Inflammatory macrophage (primary cell): ENCODE measurements at places on chromosomes 6 and 20.

GRCh38 chr6:137304020-137304780 is 85.0 kb upstream of the IFNGR1 start:
- DNase-seq = no peak

DNA sequence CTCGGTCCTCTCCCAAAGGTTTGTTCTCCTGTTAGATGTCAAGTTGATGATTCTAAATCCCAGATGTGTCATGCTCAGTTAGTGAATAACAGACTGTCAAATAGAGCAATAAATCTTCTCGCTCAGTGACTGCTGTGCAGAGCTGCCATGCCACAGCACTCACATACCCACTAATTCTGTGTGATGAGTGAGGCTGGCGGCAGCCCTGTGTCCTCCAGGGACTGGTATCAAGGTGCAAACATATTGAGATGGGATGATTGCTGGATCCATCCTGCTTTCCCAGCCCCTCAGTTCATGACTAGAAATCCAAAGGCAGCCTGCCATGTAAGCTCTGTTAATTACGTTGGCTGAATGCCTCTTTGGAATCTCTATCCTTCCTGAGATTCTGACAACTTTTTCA is 103.9 kb downstream of the OLIG3 start:
- DNase-seq = no peak

GRCh38 chr6:27312146-27312949 is at the start of gene POM121L2:
Gene POM121L2 (minus strand): TSS chr6:27312273. CDS start chr6:27312170, 103 bp downstream.
- DNase-seq = peak; percentile 17

DNA sequence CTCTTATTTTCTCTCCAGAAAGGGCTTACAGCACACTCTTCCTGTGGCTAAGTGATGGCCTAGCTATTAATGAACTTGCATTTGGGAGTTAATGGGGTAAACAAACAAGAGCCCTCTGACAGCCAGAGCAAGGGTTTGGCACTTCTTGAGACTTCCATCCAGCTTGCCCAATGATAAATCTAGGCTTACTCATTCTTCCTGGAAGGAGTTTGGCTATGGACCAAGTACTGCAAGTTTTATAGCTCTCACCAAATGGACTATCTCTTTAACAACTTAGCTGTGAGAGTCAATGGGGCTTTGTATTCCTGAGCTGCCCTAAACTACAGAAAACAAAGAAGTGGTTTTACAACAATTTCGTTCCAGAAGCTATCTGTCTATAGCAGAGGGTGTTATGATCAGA is 16.7 kb upstream of the PI3 start:
- DNase-seq = no peak

DNA sequence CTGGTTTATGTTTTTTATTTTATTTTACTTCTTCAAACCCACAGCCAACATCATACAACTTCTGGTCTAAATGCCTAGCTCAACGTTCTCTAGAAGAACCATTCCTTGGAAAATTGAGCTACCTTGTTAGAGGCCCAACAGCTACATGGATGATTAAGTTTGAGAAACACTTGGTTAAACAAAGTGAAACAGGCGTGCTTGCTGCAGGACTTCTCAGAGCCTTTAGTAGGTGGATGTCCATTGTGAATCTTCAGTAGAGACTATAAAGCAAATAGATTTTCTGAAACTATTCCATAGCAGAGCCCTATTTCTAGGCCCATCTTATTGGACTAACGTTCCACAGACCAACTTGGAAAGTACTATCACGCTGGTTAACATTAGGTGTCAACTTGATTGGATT is 51.3 kb downstream of the BCAS1 start:
- no peak for DNase-seq

DNA sequence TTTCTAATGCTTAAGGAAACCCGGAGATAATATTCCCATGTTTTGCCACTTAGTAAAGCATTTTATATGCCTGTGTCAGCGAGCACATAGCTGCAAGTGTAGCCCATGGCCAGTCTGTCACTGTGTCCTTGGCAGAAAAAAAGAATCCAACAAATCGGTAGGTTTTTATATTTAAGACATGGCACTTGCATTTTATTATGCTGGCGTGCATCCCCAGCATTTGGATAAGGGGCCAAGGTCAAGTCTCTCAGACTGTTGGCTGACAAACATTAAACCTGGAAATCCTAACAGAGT is 1.2 kb upstream of the ZNF184 start:
- no peak for DNase-seq

DNA sequence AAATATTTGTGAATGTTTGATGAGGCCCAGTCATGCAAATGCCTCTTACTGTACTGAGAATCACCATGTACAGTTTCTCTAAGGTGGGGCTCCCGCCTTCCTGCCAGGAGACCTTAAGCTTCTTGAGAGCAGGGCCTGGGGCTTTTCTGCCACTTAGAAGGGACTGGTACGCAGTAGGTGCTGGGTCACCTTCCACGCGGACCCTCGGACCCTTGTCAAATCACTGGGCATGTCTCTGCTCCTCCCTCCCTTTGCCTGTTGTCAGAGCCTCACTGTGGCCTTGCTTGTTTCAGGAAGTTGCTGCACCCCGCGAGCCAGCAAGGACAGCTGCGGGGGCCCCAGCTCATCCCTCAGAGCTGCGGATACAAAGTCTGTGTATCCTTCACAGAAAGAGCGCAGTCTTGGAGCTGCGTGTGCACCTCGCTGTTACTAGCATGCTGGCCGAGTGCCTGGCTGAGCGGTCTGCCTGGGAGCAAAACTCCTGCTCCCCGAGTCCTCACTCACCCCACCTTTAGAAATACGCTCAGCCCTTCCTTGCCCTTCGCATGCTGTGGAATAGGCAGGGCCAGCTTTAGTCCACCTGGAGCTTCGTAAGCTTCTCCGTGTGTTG is 30.7 kb upstream of the IRF4 start:
- no peak for DNase-seq

DNA sequence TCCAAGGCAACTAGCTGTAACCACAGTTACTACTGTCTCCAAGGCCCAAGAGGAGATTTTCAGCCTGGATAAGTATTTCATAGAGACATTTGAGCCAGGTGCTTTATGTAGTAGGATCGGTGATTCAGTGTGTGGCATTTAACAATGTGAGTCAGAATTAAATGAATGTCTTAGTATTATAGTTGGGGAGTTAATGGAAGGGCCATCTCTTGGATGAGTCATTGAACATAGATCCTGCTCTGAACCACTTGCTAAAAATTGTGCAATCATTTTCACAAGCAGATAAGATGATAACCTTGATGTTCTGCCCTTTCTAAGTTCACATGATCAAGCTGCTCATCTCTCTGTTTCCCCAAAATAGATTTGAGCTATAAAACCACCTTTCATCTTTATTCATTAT is 668.9 kb upstream of the CITED2 start:
- no peak for DNase-seq

- no peak for DNase-seq
Observed at GRCh38 chr6:22716721-22717120, 147.4 kb downstream of the HDGFL1 start.
